NCI-H446 treated with DMSO at 0.1 percent for 48 hours (cell line): ENCODE measurements at places on chromosomes 1 and 21.

GRCh38 chr1:109131800-109132199 lies 17.9 kb downstream of the ELAPOR1 start:
- no peak for DNase-seq

DNA sequence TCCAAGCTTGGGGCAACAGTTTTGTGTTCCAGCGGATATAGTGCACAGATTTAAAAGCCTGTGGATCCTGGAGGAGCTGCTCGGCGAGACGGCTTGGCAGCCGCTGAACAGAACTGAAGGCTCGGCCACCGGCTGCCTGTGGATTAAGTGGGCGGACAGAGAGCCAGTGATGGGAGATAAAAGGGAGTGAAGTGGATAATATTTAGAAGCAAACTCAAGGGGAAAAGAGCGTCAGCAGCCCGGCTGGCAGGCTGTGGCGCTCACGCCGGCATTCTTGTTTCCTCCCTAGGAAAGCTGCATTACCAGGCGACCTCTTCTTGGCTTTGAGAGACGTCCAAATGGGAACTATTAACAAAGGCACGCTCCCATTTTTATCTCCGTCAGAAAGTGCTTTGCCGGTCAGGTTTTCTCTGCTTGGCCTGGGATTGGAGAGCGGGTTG lies 10.4 kb downstream of the TRABD2B start:
- DNase-seq = no peak

GRCh38 chr1:55369474-55369873 lies 154.3 kb upstream of the USP24 start:
- DNase-seq = peak; percentile 6

- DNase-seq = no peak
These were observed 25.8 kb upstream of the PPT1 start for GRCh38 chr1:40122855-40123254.

DNA sequence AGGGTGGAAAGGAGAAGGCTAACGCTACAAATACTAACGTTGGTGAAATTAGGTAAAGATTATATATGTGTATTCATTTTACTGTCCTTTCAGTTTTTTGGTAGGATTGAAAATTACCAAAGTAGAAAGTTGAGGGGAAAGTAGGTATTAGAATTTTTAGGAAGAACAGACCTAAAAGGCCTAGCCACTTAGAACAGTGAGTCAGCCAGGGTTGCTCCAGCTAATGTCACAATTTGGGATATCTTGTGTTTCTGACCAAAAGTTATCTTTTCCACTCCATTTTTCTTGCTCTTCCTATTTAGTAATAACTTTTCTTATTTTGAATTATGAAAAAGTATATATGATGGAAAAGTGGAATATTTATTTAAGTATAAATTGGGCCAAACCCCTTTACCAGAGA lies 40.1 kb downstream of the F3 start:
- DNase-seq = no peak

DNA sequence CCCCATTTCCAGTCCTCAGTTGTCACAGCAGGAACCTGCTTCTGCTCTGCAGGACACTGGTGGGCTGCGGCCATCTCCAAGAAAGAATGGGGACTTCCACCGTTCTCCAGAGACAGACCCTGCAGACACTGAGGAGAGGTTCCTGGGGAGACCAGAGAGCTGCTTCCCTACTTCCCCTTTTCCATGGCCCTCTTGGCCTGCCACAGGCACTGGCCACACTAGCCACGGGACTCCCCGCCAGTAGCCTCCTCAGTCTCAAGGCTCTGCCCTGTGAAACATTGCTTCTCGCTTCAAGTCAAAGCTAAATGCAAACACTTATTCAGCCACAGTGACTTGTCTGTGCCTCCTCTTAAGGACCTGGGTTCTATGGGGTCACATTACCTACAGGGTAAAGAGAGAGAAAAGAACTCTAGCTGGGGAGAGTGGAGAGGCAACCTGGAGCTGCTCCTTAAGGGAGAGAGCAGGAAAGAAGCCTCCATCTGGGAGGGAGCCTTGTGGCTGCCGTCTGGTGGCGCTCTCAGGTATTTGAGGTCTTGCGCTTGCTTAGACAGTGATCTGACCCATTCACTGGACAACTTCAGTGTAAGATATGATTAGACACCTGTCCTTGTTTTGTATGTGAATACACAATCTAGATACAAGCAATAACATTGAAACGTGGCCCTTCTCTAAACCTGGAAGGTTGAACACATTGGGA lies 5.4 kb upstream of the SLAMF8 start:
- DNase-seq = no peak

GRCh38 chr1:228222548-228222947 lies 14.7 kb downstream of the OBSCN start:
- no peak for DNase-seq

DNA sequence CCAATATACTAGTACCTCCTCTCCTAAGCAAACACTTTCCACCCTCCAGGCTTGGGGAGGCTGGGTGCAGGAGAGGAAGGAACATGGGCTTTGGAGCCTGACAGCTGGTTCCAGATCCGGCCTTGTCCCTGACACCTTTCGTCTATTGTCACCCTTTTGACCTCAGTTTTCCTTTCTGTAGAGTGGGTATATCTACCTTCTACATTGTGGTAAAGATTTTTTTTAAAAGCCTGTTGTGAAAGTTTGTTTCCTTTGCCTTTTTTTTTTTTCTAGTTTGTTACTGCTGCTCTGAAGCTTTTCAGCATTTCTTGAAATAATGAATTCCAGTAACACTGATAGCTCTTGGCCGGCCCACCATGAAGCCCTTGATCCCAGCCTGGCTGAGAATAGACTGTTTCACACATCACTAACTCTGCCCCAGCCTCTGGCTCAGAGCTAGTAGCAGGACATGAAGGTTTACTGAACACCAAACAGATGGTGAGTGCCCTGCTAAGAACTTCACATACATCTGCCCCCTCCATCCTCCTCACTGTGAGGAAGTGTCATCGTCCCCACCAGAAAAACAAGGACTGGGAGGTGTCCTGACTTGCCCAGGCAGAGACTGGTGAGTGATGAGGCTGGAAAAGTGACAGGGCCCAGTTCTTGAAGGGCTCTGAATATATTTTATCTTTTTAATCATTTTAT lies 33.0 kb upstream of the ID3 start:
- DNase-seq = peak; percentile 97

DNA sequence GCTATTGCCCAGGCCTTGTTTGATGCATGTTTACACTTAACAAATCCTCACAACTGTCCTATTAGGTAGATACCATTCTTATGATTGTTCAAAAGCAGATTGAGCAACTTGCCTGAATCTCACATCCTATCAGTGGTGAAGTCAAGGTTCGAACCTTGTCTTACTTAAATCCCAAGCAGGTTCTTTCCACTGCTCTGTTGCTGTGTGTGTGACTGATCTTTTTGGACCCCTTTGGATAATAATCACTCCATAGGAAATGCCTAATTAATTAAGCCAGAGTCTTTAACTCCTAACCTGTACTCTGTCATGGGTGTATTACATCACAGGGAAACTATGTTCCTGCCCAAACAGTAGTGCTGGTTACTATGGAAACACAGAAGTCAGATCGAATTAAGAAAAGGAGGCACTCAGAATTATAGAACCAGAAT lies 84.2 kb downstream of the SPATA46 start:
- DNase-seq = no peak

DNA sequence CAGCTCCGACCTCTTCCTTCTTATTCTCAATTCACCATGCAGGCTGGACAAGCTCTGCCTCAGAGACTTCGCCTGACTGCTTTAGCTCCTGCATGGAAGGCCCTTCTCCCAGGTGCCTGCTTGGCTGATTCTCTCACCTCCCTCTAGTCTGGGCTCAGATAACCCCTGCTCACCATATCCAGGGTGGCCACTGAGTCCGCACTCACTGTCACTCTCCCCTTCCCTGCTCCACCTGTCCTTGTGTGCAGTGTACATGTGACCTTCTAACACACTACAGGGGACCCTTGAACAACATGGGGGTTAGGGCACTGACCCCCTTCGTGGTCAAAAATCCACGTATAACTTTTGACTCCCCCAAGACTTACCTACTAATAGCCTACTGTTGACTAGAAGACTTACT lies 14.4 kb upstream of the GALNT2 start:
- DNase-seq = no peak

DNA sequence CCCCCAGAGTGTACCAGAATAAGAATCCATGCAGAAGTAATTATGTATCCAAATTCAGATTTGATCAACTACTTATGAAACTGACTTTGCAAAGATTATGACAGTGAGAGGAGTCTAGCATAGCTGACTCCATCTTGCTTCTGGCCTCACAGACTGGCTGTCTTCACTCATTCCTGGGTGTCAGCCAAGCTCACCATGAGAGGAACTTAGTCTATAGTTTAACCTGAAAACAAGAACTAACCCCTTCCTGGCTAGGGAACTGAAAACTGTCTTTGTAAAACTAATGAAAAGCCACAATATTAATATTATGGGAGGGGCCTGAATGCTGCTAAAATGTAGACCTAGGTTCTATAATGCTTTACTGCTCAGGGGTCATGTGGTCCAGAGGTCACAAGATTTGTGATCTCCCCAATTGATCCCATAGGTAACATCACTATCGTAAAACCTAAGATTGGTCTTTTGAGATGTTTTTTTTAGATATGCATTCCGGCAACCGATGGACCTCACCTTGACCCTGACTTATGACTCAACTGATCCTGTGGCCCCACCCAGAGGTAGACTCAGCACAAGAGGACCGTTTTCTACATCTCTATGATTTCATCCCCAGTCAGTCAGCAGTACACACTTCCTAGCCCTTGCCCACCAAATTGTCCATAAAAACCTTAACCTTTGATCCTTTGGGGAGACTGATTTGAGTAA lies 55.2 kb downstream of the ATP1B1 start:
- no peak for DNase-seq

DNA sequence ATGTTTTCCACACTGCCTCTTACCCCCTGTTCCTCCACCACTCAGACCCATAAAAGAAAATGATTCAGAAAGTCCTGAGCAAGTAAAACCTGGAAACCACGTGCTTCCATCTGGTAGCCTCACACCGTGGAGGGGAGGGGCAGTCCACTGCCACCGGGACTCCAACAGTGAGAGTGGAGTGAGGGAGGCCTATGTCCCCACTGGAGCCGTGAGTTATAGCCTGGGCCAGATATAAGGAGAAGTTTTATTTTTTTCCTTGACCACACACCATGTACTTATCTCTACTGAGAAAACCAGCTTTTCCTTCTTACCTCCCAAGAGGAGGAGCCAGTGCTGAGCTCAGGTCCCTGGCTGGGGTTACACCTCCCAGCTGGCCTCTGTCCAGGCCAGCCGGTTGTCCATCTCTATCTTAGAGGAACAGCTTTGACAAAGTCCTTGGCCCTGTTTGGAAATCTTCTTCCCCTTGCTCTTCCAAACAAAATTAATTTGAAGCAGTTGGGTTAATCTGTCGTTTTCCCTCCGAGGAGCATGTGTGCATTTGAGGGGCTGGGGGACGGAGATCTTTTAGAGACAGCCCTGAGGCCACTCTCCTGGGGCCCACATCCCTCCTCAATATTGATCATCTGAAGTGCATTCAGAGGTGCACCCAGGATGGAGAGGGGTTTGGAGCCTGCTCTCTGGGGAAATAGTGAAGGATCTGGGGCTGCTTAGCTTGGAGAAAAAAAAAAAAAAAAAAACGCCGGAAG lies 49.1 kb upstream of the SERBP1 start:
- no peak for DNase-seq

- no peak for DNase-seq
These were observed 318.3 kb downstream of the RRAGC start for GRCh38 chr1:38541223-38541622.

DNA sequence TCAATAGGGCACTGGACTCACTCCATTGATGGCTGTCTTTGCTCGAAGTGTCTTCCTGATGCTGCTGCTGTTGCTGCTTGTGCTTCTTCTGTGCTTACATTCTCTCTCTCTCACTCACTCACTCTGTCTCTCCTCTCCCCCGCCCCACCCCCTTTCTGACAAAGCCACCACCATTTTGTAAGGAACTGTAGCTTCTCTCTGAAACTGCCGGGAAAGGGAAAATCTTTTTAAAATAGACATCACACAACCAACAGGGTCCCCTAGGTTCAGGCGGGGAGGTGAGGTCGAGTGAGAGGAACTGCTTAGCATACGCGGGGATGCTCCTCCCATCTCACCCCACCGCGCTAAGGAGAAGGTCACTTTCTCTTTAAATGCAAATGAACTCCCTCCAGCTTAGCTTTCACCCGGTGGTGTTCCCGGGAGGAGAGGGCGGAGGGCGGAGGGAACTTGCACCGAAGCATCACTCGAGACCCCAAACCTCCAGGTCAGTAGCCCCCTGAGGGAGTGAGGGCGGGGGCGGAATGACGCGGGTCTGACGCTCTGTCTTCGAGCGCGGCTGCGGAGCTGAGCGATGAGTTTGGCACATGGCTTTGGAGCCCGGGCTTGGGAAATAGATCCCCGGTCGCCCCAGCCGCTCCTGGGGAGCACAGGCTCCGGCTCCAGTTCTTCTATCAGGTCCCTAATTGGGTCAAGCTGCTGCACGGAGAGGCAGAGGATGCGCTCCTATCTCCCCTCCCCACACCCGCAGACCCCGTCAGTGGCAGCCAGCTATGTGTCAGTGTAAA lies at the start of gene CCDC28B:
Gene CCDC28B (plus strand): TSS at position 370 of the 785 bp plus-strand sequence. CDS start 1,341 bp downstream, outside the sequence.
- DNase-seq = peak; percentile 43

- no peak for DNase-seq
These were observed 53.1 kb upstream of the GPR37L1 start for GRCh38 chr1:202069662-202070061.

DNA sequence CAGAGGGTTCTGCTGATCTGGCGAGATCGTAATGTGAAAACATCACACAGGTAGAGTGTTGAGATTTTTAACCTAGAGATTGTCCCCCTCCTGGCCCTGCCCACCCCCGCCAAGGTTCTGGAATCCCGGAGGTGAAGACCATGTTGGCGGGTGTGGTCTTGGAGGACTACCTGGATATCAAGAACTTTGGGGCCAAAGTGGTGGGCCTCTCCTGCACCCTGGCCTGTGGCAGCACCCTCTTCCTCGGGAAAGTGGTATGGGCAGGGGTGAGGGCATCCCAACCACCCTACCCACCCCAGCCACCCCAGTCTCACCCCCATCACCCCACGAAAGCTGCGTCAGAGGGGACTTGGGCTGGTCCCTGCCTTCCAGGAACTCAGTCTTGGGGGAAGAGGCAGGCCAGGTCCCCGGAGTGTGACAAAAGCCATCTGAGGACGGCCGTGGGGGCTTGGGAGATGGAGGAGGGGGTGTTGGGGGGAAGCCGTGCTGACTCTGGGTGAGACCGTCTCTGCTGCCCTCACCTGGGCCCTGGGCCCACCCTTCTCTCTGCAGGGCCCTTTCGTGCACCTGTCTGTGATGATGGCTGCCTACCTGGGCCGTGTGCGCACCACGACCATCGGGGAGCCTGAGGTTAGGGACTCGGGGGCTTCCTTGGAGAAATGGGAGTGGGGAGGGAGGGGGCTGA lies 4.4 kb downstream of the CLCNKB start:
- no peak for DNase-seq

DNA sequence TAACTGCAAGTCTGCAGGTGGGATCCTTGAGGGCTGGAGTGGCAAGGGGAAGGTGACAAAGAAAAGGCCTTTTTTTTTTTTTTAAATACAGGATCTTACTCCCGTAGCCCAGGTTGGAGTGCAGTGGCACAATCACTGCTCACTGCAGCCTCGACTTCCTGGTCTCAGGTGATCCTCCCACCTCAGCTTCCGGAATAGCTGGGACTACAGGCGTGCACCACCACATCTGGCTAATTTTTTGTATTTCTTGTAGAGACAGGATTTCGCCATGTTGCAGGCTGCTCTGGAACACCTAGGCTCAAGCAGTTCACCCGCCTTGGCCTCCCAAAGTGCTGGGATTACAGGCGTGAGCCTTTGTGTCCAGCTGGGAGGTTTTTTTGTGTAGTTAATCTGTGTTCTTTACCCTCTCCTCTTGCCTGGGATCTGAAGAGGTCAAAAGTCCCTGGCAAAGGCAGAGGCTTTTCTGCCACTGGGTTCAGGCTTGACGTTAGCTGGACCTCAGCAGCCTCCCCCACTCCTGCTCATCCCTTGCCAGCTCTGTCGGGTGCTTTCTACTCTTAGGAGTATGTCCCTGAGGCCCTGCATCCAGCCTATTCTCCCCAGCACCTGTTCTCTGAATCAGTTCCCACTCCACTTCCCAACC lies 5.2 kb downstream of the IL6R start:
- DNase-seq = no peak
